H7 (cell line): ENCODE measurements at places on chromosomes 13 and 19. TPM values are rescaled to one million over a fixed set of nuclear protein-coding genes. Genes with fewer than 3 reads are reported as not detected.

SHISA2 gene
- total RNA-seq: 33.7 and 59.8 TPM in 2 replicates

DNA sequence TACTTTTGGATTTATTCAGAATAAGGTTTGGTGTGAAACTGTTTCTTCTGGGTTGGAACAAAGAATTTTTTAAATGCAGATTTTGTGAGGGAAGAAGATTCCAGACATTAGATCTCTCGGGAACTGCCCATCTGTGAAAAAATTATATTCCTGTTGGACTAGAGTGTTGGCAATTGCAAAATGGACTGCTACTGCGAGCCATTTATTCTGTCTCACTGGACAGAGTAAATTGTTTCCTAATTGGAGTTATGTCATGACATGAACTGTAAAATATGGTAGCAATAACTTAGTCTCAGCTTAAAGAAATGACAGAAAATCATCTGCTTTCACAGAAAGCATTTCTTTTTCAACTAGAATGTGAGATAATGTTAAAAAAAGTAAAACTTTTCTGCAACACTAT lies 86.0 kb upstream of the MYCBP2 start:
- DNase-seq: no peak

- DNase-seq: no peak
Observed at GRCh38 chr13:31815361-31816144, 76.2 kb downstream of the RXFP2 start.

- DNase-seq: no peak
Observed at GRCh38 chr13:30963791-30964190, 31.3 kb downstream of the TEX26 start.

DNA sequence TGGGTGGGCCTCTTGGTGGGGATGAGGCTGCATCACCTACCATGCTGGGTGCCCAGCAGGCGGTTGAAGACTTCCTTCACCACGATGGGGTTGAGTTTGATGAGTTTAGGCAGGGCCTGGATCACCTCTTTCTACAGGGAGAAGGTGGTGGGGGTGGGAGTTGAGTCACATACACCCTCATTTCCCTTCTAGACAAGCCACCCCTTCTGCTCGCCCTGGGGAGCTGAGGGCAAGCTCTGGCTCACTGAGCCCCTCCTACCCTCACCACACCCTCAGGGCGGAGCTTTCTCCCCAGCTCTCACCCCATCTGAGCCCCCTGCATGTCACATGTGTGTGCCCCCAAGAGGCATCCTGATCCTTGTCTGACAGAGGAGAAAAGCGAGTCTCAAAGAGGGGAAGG lies 7.6 kb upstream of the RSPH6A start:
- no peak for DNase-seq

DNA sequence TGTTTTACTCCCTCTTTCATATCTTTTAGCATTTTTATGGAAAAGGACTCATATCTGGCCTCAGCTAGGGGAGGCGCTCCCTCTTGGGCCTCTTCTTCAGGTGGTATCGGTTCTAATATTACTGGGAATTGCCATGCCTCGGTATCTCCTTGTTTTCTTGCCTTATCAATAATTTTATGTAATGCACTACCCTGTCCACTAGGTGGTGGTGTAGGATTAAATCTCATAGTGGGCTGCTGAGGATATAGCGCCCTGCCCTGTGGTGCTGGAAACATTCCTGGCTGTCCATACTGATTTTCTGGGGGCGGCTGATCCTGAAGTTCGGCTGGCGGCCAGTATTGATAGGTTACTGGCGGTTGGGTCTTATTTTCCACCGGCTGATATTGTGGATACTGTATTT lies 35.8 kb downstream of the ZNF420 start:
- no peak for DNase-seq

- no peak for DNase-seq
Observed at GRCh38 chr13:29763436-29764180, 86.8 kb downstream of the UBL3 start.

DNA sequence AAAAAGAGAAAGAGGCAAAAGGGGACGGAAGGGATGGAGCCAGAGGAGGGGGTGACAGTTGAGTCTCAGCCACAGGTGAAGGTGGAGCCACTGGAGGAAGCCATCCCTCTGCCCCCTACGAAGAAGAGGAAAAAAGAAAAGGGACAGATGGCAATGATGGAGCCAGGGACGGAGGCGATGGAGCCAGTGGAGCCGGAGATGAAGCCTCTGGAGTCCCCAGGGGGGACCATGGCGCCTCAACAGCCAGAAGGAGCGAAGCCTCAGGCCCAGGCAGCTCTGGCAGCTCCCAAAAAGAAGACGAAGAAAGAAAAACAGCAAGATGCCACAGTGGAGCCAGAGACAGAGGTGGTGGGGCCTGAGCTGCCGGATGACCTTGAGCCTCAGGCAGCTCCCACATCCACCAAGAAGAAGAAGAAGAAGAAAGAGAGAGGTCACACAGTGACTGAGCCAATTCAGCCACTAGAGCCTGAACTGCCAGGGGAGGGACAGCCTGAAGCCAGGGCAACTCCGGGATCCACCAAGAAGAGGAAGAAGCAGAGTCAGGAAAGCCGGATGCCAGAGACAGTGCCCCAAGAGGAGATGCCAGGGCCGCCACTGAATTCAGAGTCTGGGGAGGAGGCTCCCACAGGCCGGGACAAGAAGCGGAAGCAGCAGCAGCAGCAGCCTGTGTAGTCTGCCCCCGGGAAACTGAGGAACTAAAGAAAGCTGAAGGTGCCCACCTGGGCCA lies 2.5 kb downstream of the POLR1G start:
- DNase-seq: peak; percentile 26

GPR12 gene
- not detected in 2 replicates for total RNA-seq

DNA sequence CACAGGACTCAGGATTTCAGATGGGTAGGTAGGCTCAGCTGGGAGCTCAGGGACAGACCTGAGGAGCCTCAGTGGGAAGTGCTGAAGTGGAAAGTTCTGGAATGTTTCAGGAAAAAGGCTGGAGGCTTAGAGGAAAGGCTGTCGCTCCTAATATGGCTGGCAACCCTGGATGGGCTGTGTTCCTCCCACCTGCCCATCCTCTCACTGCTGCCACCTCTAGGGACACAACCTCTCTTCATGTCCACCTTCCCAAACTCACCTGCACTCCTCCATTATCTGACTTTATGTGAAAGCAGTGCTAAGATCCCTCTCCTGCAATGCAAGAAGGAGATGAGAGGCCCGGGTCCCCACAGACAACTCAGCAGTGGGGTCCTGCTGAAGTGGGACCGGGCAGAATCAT lies 5.8 kb upstream of the CEACAM21 start:
- DNase-seq: no peak

- DNase-seq: no peak
Observed at GRCh38 chr13:23865906-23866305, 23.3 kb downstream of the MIPEP start.

DNA sequence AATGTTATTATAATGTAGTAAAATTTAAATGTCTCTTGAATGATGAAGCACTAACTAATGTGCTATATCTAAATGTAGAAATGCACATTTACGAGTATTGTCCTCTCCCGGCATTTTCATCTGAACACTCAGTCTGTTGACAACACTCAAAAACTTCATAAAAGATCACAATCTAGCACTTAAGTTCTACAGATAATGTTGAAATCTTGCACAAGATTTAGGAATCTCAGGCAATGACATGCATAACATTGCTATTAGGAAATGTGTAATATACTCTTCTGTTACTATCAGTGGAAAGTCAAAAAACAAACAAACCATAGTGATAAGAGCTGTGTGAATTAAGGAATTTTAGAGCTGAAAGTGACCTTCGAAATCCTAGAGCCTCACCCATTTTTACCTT lies 37.5 kb upstream of the XPO4 start:
- no peak for DNase-seq

DNA sequence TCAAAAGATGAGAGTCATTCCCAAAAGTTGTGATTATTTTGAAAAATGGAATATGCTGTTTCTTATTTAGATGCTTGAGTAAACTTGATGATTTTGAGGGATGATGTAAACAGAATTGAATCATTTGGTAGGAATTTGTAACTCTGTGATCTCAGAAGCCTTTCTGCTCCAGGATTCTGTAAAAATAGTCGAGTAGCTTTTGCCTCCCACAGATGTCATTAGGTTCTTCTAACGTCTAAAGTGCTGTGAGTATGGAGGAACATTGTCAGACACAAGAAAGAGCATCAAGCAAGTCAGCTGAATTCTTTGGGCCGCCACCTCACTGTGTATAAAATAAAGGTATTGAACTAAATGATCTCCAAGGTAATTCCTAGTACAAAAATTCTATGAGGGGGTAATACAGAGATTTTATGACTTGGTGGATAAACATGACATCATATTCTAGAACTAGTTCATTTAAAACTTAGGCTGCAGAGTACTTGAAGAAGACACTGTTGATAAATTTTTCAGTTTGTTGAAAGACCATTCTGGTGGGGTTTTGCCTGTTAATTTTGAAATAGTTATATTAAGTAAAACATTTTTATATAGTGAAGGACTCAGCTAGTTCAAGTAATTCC lies 1.4 kb upstream of the GPR183 start:
- DNase-seq: no peak

DNA sequence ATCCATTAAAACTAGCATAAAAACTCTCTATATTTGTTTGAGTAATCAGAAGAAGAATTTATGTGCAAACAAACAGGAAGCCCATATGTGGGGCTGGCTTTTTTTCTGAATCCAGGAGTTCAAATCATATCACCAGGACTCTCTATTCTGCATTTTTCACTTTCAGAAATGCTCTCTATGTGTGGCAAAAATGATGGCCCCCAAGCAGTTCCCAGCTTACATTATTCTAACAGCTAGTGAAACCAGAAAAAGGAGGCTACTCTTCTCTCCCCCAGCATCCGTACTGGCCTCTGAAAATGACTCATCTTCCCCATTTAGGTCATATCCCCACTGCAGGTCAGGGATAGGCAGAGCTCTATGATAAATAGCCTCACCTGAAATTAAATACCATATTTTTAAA lies 20.4 kb downstream of the RBM26 start:
- no peak for DNase-seq

- DNase-seq: no peak
Observed at GRCh38 chr13:94947965-94948371, 235.6 kb upstream of the SOX21 start.

GRCh38 chr13:43985422-43986072 lies 105.8 kb downstream of the LACC1 start:
- DNase-seq: no peak

GRCh38 chr13:85935868-85936467 lies 136.7 kb upstream of the SLITRK6 start:
- DNase-seq: no peak

GPC6 gene
- total RNA-seq: 63.7 and 77.2 TPM in 2 replicates

ICAM5 gene
- 0.83 and 3.7 TPM in 2 replicates for total RNA-seq

GRCh38 chr13:111384441-111385182 lies 64.2 kb downstream of the TEX29 start:
- no peak for DNase-seq

RNF113B gene
- not detected in 2 replicates for total RNA-seq
